AG04449 (cell line): ENCODE measurements at places on chromosomes 11 and 22.

GRCh38 chr11:7909585-7910285 is 21.3 kb downstream of the OR10A6 start:
- no peak for DNase-seq

- DNase-seq = no peak
Measured at GRCh38 chr11:79046366-79046765, 394.5 kb downstream of the TENM4 start.

DNA sequence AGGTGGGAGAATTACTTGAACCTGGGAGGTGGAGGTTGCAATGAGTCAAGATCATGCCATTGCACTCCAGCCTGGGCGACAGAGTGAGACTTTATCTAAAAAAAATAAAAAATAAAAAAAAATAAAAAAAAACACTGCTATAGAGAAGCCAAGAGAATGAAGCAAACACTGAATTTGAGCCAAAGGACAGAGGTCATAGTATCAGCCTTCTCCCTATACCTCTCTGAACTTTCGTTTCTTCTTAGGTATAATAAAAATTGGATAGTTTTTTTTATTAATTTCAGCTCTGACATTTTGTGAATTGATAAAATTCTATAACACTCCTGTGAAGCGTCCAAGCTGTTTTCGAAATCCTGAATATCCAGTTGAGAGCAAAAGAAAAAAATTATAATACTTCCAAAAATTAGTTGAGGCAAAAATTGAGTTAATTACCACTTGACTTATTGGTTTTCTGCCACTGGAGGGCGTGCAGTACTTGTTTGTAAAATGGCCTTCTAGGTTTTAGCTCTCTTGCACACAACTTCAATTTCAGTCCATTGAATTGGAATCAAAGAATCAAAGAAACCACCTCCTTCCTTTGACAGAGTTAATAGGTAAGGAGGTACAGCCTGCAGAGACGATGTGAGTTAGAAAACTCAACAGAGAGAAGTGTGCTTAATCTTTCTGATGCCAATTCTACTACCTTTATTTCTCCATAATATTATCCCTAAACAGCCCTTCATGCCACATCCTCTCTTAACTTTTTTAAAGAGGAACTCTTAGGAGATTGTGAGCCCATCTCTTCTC is 143.2 kb downstream of the BBOX1 start:
- DNase-seq = peak; percentile 38

GRCh38 chr11:2120359-2121100 is 18.7 kb downstream of the IGF2 start:
- DNase-seq = no peak

GRCh38 chr11:115133475-115134209 is 370.6 kb downstream of the CADM1 start:
- DNase-seq = no peak

DNA sequence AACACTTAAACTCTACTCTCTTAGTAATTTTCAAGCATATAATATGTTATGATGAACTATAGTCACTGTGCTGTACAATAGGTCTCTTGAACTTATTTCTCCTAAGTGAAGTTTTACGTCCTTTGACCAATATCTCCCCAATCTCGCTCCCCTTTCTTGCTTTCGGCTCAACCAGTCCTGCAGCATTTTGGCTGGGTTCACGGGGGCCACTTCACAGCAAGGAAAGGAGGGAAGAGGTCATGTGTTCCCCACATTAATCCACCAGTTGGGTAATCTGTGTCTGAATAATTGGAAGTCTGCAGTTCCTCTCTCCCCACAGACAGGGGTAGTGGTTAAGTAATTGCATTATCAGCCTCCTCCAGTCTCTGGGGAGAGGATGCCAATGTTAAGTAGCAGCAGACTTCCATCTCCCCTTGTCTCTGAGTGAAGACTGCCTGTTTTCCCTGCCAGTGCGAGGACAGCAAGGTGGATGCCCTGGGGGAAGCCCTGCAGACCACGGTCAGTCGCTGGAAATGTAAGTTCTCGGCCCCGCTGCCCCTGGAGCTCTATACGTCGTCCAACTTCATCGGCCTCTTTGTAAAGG is 59.2 kb upstream of the CRTAM start:
- DNase-seq = no peak

DNA sequence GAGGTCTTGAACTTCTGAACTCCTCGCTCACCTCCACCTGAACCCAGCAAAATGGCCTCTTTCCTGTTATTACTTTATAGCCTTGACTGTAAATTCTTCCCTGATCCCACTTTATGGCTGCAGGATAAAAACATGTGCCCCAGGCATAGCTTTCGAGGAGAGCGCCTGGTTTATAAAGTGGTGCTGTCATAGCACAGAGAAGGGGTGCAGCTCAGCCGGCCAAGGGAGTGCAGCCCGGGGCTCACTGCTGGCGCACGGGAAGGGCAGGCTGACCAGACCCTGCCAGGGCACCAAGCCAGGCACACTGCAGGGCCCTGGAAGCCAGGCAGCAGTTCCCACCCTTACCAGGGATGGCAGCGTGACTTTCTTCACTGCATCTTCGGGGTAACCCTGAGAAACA is 50.9 kb downstream of the ISX start:
- no peak for DNase-seq

- DNase-seq = no peak
Measured at GRCh38 chr11:77178150-77178549, 50.1 kb downstream of the MYO7A start.

DNA sequence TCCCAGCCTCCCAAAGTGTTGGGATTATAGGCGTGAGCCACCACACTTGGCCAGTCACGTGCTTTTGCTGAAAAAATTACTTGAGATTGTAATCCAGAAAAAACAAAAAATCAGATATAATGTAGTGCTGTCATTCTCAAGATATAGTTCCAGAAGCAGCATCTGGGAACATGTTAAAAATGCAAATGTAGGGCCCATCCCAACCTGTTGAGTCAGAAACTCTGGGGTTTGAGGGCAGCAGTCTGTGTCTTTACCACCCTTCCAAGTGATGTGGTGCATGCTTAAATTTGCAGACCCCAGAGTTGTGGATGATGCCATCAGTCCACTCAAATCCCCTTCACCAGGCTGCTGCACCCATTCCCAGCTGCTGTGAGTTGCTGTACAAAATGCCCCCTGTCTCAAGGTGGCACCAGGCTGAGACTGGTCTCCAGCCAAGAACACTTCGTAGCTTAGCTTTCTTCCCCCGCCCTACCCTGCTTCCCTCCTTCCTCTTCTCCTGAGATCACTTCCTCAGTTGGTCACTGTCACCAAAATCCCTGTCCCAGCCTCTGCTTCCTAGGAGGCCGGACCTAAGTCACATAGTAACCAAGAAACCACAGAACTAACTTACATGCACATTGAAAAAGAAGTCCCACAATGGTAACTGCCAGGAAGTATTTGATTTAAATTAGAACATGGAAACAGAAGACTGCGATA is 18.2 kb upstream of the ARRB1 start:
- no peak for DNase-seq

- no peak for DNase-seq
Measured at GRCh38 chr11:14638561-14638960, 5.0 kb upstream of the PDE3B start.

DNA sequence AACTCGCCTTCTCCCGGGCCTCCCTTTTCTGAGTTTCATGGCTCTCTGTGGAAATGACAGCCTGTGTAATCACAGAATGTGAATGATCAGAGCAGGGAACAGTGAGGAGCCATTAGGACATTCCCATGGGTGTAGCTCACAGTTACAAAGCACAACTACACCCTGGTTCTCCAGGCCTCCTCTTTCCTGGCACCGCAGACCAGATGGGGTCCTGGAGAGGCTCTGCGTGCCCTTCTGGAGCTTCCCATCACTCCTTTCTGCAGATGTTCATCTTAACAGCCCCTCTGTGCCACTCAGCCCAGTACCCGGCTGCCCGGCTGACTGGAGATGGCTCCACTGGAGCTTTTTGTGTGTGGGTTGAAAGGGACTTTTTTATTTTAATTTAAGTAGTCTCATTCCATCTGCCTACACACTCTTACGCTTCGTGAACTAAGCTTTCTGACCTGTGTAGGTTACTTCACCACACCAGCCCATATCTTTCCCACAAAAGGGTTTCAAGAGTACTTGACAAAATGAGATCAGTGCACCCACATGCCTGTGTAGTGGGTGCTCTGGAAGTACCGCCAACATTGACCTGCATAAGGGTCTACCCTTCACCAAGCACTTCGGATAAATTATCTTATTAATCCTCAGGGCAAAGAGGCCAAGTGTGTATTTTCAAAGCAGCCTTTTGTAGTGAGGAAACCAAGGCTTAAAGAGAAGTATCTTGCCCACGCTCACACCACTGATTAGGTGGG is 29.8 kb downstream of the SREBF2 start:
- DNase-seq = no peak

DNA sequence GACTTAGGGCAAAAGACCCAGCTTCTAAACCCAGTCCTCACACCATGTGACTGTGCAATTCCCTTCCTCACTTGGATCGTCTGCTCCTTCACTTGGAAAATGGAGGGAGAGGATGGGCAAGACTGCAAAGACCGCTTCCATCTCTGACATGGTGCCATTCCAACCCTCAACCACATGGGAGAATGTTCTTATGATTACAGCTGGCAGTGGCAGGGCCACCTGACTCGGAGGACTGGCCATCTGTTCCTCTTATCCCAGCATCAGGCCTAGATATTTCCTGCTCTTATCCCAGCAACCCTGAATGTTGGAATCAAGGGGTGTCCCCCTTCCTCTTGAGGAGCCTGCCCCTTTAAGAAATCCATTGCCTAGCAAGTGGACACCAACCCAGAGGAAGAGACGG is 15.4 kb downstream of the DSCAML1 start:
- no peak for DNase-seq

DNA sequence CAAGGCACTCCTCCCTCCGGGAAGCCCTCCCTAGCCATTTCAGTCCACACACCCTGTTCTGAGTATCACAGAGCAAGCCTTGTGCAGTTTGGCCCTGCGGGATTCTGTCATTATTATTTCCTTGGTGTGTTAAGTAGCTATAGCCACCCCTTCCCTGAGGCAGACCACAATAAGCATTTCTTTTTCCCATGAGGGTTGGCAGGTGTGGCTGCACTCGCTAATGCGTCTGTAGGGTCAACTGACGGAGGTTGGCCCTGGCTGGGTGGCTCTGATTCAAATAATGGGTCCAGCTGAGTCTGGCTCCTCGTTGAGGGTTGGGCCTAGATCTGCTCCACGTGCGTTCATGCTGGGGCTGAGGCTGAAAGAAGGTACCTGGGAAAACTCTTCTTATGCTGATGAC is 5.1 kb downstream of the F2 start:
- DNase-seq = no peak

GRCh38 chr11:79168530-79169110 is 272.2 kb downstream of the TENM4 start:
- no peak for DNase-seq

- DNase-seq = peak; percentile 44
Measured at GRCh38 chr11:126647735-126648134, 292.2 kb downstream of the ST3GAL4 start.

GRCh38 chr11:2781408-2782274 is 81.8 kb upstream of the KCNQ1OT1 start:
- no peak for DNase-seq

DNA sequence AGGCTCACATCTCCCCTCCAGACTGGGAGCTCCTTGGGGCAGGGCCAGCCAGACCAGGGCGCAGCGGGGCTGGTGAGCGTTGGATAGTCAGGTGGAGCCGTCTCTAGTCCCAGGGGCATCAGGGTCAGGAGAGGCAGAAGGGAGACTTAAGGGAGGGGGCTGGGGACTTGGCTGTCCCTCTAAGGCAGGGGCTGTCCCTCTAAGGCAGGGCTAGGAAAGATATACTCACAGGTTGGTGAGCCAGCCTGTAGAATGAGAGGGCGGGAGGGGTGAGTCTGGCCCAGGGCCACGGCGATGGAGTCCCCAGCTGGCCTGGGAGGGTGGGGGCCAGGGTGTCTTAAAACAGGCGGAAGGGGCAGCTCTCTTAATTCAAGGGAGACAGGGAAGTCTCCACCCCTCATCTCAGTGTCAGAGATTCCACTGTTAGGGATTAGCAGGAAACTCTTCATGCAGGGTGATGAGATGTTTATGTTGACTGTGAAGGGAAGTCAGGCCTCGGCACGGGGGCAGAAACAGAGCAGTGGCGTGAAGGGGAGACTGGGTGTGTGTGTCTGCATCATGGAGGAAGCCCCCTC is 11.3 kb downstream of the P2RY2 start:
- no peak for DNase-seq

DNA sequence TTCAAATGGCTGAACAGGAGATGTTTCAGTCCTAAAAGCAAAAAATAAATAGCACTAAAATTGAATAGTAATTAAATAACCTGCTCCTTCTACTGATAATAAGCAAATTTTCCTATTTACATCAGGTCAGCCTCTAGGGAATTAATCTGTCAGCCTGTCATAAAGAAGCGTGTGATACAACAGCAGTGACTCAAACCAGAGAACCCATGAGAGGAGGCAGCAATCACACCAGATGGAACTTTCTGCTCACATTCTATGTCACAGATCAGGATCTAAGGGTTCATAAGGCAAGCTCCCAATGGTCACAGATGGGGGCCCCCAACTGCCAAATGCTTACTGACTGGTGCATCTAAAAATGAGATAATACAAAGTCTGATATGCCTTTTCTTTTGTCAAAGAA is 41.1 kb downstream of the RBFOX2 start:
- no peak for DNase-seq

GRCh38 chr11:128294671-128295050 is 292.7 kb downstream of the ETS1 start:
- no peak for DNase-seq

DNA sequence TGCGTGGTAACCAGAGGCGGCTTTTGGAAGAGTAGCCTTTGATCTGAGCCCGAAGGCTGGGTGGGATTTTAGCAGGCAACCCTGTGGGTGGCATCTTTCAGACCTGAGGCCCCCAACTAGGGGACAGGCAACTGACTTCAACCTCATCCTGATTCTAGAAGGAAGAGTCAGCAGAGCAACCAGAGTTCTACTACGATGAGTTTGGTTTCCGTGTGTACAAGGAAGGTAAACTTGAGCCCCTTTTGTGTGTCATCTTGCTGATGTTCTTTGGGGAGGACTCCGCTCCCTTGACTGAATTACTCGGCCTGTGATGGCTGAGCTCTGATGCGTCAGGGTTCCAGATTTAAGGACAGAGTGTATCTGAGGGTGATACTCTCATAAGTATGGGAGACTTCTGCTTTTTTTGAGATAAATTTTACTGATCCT is 31.6 kb downstream of the SGSM3 start:
- DNase-seq = no peak

DNA sequence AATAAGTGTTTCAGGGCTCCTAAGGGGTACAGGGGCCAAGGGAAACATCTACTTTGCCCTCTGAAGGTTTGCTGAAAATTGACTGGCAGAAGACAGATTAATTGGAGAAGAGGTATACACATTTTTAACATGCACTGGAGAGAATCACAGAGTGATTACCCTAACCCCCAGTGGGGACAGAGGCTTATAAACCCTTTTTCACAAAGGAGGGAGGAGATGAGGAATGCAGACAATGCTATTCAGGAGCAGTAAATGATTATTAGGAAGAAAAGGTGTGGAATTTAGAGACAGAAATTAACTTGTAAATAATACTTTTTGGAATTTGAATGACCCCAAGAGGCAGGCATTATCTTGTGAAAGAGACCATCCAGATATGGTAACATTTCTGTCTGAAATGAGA is 582.4 kb upstream of the B3GAT1 start:
- no peak for DNase-seq
